Fibroblast of villous mesenchyme (primary cell): ENCODE measurements at places on chromosomes 3 and 15. TPM values are rescaled to one million over a fixed set of nuclear protein-coding genes. Genes with fewer than 3 reads are reported as not detected.
A peak's percentile ranks its signal among the peaks of the same experiment; 100 is the strongest.

ATR gene
- 21.9 and 37.6 TPM in 2 replicates for total RNA-seq

PSTPIP1 gene
- total RNA-seq, result not detected in 2 replicates

DNA sequence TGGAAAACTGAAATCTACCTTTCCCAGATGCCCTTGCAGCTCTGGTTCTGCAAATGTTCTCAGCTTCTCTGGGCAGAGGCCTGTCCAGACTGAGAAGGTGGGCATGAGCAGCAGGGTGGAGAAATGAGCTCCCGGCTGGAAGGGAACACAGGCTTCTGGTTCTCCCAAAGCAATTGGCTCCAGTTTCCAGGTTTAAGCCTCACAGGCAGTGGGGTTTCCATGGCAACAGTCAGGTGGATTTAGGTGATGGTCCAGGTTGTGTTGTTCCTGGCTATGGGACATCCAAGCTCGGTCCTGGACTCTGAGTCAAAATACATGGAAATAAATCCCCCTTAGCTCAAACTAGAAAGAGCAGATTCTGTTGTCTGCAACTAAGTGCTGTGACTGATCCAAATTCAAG, 94.6 kb upstream of the IQSEC1 start:
- DNase-seq, result no peak

DNA sequence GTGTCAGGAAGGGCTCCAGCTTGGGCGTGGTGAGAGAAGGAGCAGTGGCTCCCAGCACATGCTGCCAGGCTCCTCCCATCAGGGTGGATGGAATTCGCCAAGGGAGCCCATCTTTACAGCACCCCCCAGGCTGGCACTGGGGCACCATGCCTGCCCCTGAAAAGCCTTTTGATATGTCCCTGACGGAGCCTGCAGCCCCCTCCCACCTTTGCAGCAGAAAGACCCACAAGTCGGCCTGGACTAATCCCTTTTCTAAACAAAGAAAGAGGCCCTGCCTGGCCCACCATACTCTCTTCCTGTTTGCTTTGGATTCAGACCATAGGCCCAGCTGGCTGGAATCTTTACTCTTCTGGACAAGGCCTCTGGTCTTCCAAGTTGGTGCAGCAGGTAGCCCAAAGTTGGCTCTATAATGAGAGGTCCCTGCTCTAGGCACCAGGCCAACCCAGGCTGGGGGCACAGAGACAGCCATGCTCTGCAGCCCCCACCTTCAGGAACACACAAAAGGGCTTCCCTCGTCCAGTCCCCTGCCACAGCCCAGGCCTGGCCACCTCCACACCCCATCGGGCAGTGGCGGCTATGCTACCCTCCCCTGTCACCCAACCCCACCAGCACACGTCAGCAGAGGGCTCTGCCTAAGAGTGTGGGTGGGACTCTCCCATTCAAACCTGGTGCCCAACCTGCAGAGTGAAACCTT, 5.4 kb downstream of the ANPEP start:
- DNase-seq, result peak; percentile 32

C3orf70 gene
- 2.2 and 4.2 TPM in 2 replicates for total RNA-seq
